T1000 (cell line): ENCODE measurements at places on chromosomes 13 and 19.

DNA sequence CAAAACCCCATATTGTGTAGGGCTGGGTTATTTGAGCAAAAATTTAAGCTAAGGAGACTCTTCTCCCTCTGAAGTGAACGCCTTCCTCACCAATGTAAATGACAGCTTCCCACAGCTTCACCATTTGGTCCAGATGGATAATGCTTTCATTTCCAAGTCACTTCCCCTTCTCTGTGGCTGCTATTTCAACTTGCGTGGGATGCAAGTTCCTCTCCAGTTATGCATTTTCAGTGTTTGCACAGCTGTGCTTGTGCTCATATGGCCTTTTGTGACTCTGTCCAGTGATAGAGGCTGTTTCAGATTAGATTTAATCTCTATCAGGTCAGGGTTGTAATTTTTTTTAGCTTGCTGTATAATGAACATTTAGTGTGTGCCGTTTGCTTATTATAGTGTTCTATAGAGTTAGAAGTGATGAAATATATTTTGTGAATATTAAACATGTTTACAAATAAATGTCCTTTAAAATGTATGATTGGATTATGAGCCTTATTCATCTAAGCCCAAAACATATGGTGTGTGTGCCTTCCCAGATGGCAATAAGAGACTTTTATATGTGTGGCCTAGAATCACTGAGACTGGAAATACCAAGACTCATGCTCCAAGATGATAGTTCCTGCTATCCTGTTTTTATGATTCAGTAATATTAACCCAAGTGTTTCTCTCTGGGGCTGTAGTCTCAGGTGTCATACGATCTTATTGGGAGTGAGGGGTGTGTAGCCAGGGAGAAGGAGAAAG lies 86.6 kb downstream of the TNFRSF19 start:
- no peak for DNase-seq

GRCh38 chr19:6048793-6049405 lies 61.4 kb downstream of the RFX2 start:
- DNase-seq, result peak; percentile 42

DNA sequence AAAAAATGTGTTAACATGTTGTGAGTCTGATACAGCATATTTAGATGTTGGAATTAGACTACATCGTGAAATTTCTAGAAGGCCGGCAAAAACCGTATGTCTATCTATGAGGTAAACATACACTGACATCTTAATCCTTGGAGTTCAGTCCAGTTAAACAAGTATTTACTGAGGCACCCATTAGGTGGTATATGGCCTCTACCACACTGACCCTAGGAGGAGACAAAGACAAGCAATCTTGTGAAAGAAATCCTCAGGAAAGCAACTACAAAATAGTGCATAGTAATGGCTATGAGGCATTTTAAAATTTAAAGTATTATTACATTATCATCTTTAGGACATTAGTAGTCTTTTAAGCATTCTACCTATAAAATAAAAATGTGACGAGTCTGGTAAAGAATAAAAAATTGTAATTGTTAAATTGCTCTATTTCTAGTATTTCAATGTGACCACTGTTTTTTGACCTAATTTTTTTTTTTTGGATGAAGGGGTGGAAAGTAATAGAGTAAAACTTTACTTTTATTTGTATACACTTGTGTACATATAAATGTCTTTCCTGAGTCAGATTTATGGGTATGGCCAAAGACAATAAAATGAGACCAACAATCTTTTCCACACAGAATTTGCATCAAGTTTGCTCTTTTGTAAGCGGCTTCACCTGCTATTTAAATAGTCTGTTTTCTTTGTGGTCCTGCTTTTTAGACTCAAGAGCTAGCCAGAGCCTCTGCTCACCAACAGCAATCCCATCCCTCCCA lies 50.5 kb downstream of the KATNAL1 start:
- no peak for DNase-seq

GRCh38 chr13:36920616-36921185 lies 663 bp upstream of the SMAD9 start:
- no peak for DNase-seq

GRCh38 chr13:59319276-59319675 lies 844.5 kb downstream of the DIAPH3 start:
- DNase-seq, result no peak

GRCh38 chr13:105514401-105514800 lies 1021.1 kb downstream of the EFNB2 start:
- no peak for DNase-seq

DNA sequence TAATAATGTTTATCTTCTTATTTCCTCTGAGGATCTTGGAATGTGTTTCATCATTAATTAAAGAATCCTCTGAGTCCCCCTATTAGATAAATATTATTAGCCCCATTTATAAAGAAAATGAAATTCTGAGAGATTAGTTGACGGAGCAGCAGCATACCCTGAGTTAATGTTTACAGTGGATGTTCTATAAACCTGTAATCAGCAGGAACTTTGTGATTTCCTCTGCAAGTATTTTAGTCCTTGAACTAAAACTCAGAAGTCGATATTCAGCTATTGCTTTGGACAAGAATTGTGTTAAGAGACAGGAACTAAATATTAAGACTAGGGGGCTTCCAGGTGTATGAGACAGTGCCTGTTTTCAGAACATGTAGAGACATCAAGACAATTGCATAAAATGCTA lies 243.3 kb downstream of the DCT start:
- DNase-seq, result no peak
